Stimulated activated CD4-positive, alpha-beta T cell treated with anti-CD3 and anti-CD28 coated beads, Interleukin-15, amount 100 ng/mL, for 1 hour (primary cell): ENCODE measurements at places on chromosomes 11 and 22.

DNA sequence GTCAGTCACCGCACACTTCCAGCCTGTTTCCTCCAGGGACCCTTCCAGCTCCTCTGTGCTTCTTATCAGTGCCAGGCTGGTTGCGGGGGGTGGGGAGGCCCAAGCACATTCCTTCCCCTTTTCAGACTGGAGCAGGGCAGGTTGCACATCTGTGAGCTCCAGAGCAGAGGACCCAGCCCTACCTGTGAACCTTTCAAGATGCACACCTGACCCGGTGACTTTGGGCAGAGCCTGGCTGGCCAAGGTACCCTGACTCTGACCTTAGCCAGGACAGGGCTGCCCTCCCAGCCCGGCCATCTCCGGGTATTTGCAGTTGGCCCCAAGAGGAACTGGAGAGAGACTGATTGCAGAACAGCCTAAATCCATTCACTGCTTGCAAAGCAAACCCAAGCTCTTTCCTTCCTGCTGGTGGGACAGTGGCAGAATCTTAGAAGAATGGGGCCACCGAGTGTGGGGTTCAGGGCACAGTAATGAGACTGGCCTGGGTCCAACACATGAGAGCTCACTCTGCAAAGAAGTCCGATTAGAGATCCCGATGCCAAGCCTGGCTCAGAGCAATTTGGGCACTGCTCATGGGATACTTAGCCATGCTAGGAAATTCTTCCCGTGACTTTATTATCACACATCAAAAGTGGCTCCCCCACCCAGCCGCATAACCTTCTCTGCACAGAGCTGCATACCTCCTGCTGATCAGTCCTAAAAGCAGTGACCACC lies 64.7 kb upstream of the CCND1 start:
- DNase-seq = no peak

DNA sequence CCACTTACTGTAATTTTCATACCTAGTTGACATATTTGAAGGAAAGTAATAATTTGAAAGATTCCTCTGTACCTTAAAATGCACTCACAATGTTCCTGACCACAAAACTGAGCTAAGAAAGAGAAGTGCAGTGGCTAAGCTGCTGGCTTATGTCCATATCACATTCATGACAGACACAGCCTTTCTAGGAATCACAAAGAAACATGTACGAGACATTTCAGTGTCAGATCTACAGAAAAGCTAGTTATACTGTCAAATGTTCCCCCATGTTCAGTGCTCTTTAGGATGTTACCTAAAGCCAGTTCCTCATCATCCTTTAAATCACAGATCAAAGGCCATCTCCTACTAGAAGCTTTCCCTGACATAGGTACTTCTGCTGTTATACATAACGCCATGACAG lies 142.2 kb upstream of the C11orf58 start:
- DNase-seq = no peak

DNA sequence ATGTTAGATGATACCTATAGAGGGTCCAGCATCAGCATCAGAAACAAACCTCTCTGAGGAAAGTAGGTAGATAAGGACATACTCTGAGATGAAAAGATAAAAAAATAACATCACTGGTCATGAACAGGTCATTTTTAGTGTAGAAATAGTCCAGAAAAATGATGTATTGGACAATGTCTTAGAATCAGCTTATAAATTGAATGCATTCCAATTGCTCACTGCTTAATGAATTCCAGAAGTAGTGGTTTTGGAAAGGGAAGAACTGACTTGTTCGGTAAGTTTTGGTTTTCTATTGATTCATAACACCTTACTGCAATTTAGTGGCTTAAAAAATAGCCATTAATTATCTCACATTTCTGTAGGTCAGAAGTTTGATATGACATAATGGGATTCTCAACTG lies 929.5 kb upstream of the CCDC90B start:
- DNase-seq = no peak

DNA sequence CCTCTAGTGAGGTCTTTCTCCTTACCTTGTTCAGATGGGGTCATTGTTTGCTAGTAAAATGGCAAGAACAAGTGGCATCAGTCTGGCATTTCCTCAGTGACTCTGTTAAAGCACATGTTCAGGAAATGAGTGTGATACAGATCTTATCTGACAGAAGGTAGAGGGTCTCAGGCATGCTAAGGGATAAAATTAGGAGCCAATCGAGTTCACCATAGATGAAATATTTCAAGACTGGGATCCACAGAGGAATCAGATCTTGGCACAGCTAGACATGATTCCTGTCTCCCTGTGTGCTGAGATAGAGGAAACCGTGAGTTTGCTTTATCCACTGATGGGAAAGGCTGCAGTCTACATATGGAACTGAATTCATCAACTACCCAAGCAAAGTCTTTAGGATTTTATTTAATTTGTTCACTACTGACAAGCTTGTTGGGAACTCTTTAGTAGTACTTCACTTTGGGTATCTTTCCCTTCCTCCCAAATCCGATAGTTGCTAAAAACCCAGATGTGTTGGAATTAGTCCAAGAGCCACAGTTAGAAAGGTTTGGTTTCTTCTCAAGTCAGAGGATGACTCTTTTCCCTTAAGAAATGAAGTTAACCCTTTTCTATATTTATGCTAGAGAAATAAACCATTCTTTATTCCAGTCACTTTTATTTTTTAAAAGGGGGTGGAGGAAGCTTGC lies 18.4 kb downstream of the FAM118B start:
- no peak for DNase-seq

GRCh38 chr11:2116680-2117079 lies 22.5 kb downstream of the IGF2 start:
- DNase-seq = no peak

GRCh38 chr11:66708701-66709100 lies 20.3 kb downstream of the SPTBN2 start:
- DNase-seq = no peak

DNA sequence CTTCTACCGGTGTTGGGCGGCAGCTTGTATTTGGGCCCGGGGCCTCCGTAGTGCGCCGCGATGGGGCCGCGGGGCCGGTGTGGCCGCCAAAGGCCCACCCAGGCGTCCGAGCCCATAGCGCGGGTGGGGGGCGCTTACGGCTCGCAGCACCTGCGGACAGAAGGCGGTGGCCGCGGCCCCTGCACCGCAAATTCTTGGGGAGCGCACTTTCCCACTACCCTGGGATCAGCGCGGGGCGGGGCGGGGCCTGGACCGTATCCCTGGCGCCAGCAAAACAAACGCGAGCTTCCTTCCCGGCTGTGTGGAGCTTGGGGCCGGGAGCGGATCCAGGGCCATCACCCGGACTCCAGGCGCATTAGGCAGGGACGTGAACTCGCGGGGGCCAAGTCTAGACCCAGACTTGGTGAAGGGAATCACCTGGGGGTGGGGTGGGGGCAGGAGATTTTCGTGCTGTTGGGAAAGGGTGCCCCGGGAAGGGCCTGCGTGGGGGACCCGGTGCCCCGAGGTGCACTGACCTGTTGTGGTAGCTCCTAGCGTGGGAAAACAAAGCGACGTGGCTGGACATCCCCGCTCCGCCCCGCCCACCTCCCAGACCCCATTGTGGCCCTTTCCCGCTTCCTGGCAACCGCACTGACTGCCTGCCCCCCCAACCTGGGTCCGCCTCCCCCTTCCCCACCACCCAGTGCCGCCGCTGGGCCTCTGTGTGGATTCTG lies 2.3 kb upstream of the TYMP start:
- DNase-seq = no peak

DNA sequence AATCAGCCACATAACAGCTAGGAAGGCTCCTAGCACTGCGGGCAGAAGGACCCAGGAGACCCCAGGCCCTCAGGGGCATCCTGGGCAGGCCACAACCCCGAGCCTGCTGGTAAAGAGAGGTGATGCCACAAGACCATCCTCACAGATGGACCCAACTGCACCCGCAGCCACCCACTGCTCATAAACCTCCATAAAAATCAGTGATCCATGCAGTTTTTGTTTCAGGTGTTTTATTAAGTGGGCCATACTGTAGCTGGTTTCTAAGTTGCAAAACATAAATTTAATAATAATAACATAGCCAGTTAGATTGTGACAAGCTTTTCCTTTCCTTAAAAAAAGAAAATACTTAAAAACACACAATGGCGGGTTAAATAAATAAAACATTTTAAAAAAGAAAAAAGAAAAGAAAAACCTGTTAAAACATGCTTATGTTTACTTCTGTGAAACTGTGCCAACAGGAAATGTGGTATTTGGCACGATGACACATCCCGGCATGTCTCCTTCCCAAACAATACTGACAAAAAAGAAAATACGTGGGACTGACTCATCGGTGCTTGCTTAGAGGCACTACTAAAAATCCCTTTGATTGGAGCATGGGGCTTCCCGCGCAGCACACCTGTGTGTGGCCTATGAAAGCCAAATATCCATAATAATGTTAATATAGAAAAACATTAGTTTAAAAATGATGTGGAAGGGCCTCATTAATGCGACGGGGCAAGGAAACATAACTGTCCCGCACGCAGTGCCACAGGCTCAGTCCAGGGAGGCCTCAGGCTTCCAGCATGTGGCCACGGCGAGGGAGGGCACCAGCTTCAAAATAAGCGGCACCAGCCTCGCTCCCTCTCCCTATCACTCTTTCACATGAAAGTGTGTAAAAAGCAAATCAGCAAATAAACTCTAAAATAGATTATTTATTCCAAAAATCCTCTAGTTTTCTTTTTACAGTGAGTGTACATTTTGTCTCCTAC lies 47.5 kb upstream of the SCUBE2 start:
- DNase-seq = no peak

- no peak for DNase-seq
Observed at GRCh38 chr11:63917692-63918506, 935 bp upstream of the RCOR2 start.

DNA sequence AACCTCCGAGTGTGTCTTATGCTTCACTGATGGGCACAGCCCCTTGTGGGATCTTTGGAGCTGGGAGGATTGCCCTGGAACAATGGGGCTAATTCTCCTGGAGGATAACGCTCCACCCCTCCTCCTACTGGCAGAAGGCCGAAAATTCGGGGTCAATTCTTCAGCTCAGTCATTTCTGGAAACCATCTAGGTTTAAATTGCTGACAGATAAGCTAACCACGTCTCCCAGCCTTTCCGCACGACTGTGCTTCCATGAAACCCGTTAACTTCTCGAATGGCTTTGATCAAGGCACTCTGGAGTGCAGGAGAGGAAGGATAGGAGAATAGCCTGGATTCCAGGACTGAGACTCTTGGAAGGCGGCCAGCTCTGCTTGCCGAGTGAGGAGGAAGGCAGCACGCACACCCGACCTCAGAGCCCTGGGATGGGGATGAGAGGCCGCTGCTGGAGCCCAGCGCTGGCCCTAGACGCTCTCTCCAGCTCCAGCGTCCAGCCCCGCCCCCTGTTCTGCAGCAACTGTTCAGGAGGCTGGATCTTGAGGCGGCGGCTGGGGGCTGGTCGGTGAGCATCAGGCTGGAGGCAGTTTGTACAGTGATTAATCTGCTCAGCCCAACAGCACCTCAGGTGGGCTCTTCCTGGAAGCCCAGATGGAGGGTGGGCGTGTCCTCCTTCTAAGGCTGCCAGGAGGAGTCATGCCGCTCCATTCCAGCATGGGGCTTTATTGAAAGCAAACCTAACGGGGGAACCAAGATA lies 176.7 kb upstream of the NCAM1 start:
- no peak for DNase-seq

GRCh38 chr11:32068134-32068870 lies 22.6 kb upstream of the RCN1 start:
- no peak for DNase-seq

DNA sequence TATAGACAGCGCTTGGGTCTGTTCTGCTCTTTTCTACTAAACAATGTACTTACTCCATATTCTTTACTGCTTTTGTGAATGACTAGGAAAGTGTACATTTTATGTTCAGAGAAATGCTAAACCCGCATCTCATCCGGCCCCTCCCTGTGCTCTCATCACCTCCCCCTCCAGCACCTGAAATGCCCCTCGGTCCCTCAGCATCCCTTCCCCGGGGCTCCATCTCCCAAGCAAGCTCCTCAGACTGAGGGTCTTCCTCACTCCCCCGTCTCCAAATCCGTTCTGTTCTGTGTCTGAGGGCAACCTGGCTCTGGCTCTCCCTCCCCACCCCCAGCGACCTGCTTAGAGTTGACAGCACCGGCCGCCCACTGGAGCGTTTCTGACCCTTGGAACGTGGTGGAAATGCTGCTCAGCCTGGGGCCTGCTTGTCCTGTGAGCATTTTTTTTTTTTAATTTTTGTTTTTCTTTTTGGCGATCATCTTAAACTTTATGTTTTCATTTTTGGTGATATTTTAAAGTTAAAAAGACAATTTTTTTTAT lies 1.4 kb downstream of the SELENOO start:
- no peak for DNase-seq

- no peak for DNase-seq
Observed at GRCh38 chr22:37425800-37426705, 1.2 kb downstream of the ELFN2 start.

- no peak for DNase-seq
Observed at GRCh38 chr11:100182927-100183326, 504.2 kb upstream of the ARHGAP42 start.

DNA sequence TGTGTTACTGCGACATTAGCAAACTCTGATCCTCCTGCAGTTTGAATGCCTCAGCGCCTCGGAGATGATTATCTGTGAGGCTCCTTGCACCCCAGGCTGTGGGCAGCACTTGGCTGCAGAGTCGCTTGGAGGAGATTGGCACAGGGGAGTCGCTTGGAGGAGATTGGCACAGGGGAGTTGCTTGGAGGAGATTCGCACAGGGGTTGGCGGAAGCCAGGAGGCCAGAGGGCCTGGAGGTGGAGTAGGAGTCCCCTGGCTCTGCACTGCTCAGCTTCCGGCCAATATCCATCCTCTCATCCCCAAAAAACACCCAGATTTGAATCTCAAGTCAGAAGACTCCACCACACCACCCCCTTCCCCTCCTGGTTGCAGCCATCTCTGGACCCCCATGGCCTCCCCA lies 192.6 kb upstream of the NECTIN1 start:
- no peak for DNase-seq

DNA sequence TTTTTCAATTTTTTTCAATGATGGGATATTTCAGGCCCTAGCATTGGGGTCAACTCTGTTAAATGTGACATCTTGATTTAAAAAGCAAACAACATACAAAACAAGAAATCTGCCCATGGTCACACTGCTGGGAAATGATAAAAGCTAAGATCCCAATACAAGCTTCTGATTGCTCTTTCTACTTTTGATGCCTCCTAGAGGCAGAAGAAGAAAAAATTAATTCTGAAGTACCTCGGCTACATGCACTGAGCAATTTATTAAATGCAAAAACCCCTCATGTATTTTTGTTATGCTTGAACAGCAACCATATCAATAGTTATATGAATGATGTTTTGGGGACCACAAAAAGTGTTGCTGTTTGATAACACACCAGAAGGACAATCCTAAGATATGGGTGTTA lies 342.1 kb upstream of the NARS2 start:
- no peak for DNase-seq

GRCh38 chr11:131922220-131922619 lies 551.8 kb downstream of the NTM start:
- no peak for DNase-seq

- DNase-seq = no peak
Observed at GRCh38 chr11:48040830-48041444, 60.6 kb downstream of the PTPRJ start.
